OCI-LY7 (cell line): ENCODE measurements at places on chromosomes 5 and 9.

GRCh38 chr5:124480022-124480421 lies 266.4 kb downstream of the ZNF608 start:
- no peak for DNase-seq

GRCh38 chr5:61991866-61992265 lies 314.1 kb upstream of the KIF2A start:
- DNase-seq = no peak

- DNase-seq = no peak
These were observed 6.2 kb downstream of the NEK6 start for GRCh38 chr9:124263800-124264426.

DNA sequence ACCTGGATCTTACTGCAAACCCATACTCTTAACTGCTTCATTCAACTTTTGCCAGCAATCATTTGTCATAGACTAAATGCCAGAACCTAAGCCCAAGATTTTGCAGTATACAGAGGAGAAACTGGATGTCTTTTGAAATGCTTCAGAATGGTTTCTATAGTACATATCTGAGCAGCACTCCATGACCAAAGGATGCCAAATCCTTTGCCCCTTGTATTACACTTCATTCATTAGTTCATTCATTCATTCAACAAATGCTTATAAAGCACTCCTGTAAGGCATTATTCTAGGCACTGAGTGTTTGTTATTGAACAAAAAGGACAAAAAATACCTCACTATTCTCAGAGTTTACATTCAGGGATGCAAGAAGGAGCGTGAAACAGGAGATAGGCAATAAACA lies 119.9 kb downstream of the SLC1A3 start:
- no peak for DNase-seq

DNA sequence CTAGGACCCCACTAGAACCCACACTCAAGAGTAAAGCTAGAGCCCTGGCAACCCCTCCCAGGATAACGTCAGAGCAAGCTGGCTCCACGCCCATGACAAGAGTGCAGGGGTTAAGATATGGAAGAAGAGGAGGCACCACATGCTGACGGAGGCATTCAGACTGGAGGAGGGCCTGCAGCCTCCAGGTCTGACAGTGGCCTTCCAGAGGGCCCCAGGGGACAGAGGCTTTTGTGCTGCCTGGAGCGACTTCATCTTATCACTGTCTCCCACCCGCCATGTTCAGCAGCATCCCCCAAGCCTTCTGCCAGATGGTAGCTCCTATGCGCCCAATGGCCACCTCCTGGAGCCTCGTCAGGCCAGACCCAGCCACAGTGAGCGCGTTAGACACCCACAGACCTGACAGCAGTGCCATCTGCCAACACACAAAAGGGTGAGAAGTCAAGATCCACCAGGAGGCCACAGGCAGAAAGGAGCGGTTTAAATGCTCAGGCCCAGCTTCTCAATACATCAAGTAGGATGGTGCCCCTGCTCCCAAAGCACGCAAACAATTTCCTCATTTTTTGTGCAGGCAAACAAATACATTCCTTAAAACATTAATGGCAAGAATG lies 65.8 kb downstream of the C5orf15 start:
- DNase-seq = no peak

- DNase-seq = no peak
These were observed 9.2 kb upstream of the MXD3 start for GRCh38 chr5:177320879-177321278.

DNA sequence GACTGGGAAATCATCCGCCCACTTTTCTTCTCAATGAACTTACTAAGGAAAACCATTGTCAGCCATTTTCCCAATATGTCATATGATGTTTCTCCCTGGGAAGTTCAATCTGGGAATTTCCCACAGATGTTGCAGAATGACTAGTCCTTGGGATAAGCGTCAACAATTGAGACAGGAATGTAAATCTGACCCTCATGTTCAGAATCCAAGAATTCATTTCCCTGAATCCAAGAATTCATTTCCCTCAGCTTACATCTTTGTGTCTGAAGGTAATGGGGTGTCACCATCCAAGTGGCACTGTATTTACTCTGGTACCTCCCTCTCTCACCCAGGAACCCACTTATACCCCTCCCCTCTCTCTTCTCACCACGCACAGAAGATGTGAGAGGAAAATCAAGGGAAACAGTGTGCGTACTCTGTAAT lies 7.4 kb downstream of the KLF9 start:
- DNase-seq = no peak

GRCh38 chr9:69443178-69443577 lies 118.2 kb downstream of the ENTREP1 start:
- no peak for DNase-seq

- DNase-seq = no peak
These were observed 28.7 kb upstream of the MYOT start for GRCh38 chr5:137838976-137839375.

DNA sequence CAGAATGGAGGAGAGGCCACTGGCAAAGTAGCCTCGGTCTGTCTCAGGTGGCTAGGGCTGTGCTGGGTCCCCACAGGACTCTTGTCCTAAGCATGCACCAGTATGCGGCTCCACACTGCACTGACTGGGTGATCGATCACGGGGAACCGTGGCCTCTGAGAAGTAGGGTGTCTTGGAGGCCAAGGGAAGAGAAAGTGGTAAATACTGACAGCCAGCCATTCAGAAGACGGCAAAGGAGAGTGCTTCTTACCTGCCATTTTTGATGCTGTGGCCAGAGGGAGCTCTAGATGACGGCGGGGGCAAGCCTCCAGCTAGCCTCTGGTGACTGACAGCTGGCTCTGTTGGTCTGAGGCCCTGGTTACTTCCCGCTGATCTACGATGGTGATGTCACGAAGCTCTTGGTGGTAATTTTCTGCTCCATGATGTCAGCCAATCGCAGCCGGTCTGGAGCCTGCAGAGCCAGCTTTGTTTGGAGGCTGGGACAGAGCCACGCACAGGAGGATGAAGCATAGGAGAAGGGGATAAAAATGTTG lies 40.4 kb upstream of the GADD45G start:
- DNase-seq = peak; percentile 62
